Activated CD4-positive, alpha-beta T cell treated with anti-CD3 and anti-CD28 coated beads, Interleukin-2, amount 50 U/mL, for 48 hours (primary cell): ENCODE measurements at places on chromosomes 13 and 19.

DNA sequence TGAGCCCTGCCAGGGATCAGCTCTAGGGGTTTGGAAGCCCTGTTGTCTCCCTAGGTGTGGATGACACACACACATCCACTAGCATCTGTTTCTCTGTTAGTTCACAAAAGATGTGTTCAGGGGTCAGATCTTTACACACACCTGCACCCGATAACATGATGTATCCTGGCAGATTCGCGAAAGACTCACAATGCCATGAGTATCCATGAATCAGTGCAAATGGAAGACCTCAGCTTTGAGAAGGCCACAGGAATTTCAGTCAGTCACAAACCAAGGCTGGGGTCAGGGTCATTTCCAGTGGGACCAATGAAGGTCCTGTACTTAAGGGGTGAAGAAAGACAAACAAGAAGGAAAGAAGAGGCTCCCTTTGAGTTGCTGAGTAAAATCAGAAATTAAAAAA lies 898.2 kb downstream of the UQCRFS1 start:
- no peak for DNase-seq

DNA sequence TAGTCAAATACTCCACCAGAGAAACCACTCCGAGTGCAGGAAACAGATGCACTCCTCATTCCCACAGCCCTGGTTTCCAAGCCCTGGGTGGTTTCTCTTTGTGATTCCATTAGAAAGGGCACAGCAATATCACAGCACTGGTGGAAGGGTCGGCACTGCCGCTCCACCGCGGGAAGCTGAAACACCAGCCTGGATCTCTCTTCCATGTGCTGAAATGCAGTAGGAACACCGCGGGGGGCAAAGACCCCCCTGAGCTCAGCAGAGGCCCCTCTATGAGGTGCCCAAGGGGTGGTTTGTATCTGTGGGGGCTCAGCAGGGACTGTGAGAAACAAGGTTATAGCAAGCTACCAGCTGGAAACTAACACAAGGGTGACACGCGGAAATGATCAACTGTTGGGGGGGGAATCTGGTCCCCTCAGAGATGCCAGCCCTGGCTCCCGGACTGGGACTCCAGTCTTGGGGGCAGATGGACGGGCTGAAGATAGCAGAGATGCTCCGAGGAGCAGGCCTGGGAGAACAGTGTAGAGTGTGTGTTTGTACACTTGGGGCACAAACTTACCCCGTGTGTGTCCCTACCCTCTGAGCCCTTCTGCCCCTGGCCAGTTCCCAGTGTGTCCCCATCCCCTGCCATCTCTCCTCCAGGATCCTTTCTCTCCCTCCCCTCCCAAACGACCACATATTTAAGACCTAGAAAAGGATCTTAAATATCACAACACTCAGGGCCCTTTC lies 1.8 kb downstream of the ZFR2 start:
- no peak for DNase-seq

- peak; percentile 92 for DNase-seq
Measured at GRCh38 chr19:48646001-48646721, at the start of gene CA11. CA11 (minus strand) TSS chr19:48646187; CDS start chr19:48645632, 555 bp downstream.

- peak; percentile 12 for DNase-seq
Measured at GRCh38 chr19:17646441-17646840, 41.7 kb downstream of the UNC13A start.

DNA sequence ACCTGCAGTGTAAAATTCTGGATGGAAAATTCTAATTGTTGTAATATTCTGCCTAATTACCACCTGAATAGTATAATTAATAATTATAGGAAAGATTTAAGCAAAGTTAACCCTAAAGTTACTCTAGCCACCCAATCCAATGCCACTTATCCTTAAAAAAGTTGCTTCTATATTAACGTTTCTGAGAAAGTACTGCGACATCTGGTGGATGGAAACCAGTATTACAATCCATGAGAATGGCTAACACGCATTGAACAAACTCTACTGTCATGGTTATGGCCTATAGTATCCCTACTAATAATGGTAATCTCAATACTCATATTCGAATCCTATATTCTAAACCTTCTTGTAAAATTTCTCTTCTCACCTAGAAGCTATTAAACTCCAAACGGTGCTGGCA lies 1551.8 kb downstream of the SLITRK1 start:
- no peak for DNase-seq

DNA sequence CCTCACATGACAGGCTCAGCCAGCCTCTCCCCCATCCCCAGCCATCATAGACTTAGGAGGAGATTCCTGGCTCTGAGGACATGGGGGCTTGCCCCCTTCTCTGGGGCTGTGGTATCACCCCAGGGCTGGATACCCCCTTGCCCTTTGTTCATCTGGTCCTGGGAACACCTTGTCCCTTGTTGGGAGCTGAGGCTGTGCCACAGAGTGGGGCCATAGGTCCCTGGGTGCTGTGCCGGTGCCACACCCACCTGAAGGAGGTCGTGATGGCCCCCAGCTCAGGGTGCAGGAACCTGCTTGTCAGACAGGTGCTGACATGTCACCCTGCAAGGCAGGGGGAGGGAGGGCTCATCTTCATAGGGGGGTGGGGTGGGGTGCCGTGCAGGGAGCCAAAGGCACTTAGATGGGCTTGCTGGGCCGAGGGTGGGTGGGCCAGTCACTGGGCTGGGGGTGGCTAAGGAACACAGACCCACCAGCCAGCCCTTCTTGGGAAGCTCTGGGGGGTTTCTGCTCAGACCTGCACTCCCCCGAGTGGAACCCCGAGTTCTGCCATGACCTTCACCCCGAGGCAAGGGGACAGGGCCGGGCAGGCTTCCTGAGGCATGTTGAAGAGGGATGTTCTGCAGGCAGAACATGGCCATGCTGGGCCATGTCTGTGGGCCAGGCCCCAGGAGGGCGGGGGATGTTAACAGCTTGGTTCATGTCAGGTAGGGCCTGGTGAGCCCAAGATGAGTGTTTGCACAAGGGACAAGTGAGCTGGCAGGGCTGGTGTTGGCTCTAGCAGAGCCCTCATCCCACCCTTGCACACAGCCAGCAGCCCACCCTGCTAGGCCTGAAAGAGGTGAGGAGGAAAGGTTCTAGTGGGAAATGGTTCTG lies 28.0 kb downstream of the TSSK6 start:
- DNase-seq, result no peak

- no peak for DNase-seq
Measured at GRCh38 chr13:74214321-74214720, 80.1 kb upstream of the KLF12 start.

DNA sequence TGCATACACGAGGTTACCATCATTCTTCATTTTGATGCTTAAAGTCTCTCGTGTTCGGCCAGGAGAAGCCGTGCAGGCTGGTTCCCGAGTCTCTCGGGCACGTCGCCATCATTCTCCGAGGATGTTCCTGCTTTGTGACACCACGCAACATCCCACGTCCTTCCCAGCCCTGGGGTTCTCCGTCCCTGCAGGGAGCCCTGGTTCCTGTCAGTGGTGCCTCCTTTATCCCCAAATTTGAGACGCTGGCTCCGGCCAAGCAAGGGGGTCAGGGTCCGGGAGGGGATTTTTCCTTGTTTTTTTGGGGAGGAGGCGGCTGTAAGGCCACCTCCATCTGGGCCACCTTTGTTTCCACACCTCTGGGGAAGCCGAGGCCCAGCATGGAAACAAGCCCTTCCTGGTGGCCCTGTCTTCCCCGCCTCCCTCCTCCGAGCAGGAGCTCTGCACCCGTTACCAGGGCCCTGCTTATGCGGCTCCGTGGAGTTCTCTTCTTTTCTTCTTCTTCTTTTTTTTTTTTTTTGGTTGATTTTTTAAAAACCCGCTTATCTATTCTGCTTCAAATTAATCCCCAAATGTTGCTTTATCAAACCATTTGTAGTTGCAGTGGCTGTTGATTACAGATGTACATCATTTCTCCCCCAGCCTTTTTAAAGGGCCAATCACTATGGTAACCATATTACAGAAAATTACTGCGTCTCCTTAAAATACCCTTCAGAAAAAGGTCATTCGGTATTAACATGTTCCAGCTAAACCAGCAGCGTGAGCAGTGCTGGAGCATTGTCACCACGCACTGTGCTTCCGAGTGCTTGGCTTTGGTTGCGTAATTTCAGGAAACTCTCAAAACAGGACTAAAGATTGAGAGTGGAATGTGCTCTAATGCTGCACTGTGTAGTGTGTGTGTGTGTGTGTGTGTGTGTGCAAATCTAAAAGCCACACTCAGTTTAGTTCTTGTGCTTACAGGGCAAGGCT lies 50.4 kb downstream of the TEX29 start:
- no peak for DNase-seq

DNA sequence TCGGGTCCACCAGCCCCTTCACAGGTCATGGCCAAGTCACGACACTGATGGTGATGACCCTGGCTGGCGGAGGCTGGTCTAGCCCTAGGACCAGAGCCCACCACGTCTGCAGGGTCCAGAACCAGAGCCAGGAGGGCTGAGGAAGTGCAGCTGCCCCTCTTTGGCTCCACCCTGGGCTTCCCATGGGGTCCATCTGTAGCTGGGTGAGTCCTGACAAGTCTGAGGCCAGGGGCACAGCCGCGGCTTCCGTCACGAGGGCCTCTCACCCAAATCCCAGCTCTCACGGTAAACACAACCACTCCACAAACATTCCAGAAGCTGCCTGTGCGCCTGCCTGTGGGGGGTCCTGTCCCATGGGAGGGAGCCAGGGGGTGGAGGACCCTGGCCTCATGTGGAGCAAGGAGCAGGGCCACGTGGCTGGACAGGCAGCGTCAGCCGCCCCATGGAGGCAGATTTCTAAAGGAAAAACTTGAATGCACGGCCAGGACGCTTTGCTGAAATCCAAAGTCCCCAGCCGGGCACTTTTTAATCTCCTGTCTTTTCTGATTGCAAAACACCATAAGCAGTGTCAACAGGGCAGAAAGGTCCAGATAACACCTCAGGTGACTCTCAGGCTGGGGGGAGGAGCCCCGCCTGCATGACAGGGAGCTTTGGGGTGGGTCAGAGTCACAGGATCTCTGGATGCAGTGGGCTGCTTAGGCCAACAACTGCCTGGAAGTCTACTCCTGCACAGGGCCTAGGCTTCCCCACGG lies 29.9 kb downstream of the CEBPG start:
- no peak for DNase-seq
